ENCODE measurements at places on chromosomes 4 and X. TPM values are rescaled to one million over a fixed set of nuclear protein-coding genes. Genes with fewer than 3 reads are reported as not detected.

CTAG1A gene
- total RNA-seq, result not detected

FAM9C gene
- not detected for total RNA-seq

ANXA3 gene
- 60.0 TPM for total RNA-seq

SLIT2 gene
- total RNA-seq, result not detected

MAGEC2 gene
- not detected for total RNA-seq

ESX1 gene
- total RNA-seq, result not detected

TMEM31 gene
- not detected for total RNA-seq

VBP1 gene
- total RNA-seq, result 49.5 TPM

NWD2 gene
- 0.01 TPM for total RNA-seq

NCBP2L gene
- not detected for total RNA-seq

MBNL3 gene
- 0.07 TPM for total RNA-seq

Data from A549 treated with Hydrocortisone at 1 μM for 4 hours (cell line).